ENCODE measurements at places on chromosomes 12 and 14. TPM values are rescaled to one million over a fixed set of nuclear protein-coding genes. Genes with fewer than 3 reads are reported as not detected.

- DNase-seq: peak; percentile 8
Measured at GRCh38 chr14:22391908-22392565, 197.0 kb downstream of the DAD1 start.

Gene HOXC13
- total RNA-seq: not detected

DNA sequence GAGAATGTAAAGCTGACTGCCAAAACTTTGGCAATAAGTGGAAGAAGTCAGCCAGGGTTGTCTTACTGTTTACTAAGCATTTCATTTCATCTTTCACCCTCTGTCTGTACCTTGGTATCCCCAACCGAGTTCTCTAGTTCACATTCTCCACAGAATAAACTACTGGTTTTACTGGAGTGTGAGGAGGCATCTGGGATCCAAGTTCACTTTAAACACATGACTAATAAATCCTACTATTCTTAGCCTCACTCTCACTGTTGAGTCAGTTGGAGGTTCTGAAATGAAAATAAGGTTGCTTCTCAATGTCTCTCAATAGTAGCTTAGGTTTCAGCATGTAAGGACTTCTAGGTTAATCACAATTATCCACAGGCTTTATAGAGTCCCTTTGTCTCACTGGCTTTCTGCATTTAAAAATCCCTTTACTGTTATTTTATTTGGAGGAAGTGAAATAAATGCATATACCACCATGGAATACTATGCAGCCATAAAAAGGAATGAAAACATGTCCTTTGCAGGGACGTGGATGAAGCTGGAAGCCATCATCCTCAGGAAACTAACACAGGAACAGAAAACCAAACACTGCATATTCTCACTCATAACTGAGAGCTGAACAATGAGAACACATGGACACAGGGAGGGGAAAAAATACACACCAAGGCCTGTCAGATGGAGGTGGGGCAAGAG, 95.8 kb downstream of the EPS8 start:
- DNase-seq: no peak

DNA sequence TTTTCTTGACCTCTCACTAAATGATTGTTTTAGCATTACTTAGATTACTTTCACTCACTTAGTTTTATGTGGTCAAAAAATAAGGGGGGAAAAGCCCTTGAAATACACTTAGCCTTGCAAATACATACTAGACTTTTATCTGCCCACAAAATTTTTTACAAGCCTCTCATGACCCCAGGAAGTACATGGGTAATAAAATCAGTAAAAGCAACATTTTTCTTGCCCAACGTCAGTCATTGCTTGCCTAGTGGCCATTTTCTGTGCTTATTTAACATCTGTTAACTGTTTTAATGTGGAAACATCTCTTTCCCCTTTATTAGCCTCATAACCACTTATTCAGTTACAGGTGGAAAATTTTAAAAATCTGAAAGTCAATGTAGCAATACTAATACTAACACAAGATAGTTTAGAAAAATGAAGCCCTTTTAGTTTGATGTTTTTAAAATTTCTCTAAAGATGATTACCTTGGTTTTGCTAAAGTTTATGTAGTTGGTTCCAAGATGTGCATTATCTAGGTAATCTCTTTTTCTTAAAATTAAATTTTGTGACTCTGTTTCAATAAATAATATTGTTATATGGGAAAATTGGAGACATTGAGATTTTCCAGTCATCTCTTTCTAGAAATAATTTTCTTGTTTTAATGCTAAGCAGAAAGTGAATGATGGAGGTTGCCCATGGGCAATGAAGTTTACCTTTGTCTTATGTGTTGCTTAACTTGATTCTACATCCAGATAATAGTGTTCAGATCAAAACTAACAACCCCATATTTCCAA, 175.5 kb downstream of the TMTC2 start:
- no peak for DNase-seq

DNA sequence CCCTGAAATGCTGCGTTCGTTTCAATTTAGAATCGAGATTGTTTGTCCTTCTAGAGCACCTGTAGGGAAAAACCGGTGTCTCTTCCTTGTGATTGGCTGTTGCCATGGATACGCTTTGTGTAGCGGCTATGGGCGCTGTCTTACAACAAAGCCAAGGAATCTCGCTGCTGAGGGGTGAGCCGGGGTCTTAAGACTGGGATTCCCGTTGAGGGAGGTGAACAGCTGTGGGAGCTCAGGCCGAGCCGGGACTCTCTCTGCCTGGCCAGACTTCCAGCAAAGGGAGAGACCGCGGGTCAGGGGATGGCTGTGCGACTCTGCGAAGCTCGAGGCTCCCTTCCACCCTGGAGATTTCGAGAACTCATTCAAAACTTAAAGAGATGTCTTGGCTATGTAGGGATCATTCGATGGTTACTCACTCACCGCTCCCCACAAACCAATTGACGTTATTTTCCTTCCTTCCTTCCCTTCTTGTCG, at the start of the genes LRRIQ1 and TSPAN19:
Gene LRRIQ1 (plus strand): TSS at position 118 of the 474 bp plus-strand sequence. CDS start 1,826 bp downstream, outside the sequence.
Gene TSPAN19 (minus strand): TSS at position 44 of the 474 bp plus-strand sequence. CDS start 6,331 bp downstream, outside the sequence.
- no peak for DNase-seq

DNA sequence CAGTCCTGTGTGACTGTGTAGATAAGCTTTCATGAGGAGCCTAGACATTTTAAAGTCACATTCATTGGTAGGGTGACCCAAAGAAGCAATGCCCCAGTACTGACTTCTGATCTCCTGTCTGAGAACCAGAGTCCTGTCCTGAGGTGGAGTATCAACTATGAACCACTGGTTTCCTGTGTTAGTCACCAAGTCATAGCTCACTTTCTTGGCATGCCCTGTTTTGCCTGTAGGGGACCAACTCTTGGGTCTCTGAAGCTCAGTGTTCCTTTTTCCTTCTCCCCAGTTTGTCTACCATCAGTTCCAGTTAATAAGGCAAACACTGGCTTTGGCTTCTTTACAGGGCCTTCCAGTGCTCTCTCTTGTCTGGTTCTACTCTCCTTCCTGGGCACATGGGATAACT, 97.4 kb downstream of the C12orf75 start:
- DNase-seq: no peak

Gene LALBA
- not detected for total RNA-seq

GRCh38 chr12:64911912-64912311, 87.5 kb downstream of the TBC1D30 start:
- DNase-seq: no peak

Gene FIGNL2
- total RNA-seq: 0.23 TPM

- no peak for DNase-seq
Measured at GRCh38 chr12:29455087-29455486, 42.4 kb downstream of the OVCH1 start.

GRCh38 chr12:2765052-2765451, 29.7 kb upstream of the FKBP4 start:
- no peak for DNase-seq

Gene PIANP
- 0.71 TPM for total RNA-seq

GRCh38 chr12:116797885-116798284, 59.8 kb downstream of the RNFT2 start:
- no peak for DNase-seq

DNA sequence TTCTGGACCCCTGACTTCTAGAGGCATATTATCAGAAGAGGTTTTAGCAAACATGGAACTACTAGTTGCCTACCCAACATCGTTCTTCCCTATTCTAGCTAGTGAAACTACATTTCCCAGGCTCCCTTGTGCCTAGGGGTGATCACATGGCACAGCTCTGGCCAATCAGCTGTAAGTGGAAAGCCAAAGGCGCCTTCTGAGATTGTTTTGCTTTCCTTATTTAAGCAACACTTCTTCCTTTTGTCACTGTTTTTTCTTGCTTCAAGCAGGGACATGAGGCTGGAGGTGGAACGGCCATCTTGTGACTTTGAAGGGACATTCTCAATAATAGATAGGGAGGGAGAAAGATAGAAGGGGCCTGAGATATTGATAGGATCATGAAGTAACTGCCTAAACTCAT, 136.7 kb downstream of the ZNF664 start:
- DNase-seq: no peak

DNA sequence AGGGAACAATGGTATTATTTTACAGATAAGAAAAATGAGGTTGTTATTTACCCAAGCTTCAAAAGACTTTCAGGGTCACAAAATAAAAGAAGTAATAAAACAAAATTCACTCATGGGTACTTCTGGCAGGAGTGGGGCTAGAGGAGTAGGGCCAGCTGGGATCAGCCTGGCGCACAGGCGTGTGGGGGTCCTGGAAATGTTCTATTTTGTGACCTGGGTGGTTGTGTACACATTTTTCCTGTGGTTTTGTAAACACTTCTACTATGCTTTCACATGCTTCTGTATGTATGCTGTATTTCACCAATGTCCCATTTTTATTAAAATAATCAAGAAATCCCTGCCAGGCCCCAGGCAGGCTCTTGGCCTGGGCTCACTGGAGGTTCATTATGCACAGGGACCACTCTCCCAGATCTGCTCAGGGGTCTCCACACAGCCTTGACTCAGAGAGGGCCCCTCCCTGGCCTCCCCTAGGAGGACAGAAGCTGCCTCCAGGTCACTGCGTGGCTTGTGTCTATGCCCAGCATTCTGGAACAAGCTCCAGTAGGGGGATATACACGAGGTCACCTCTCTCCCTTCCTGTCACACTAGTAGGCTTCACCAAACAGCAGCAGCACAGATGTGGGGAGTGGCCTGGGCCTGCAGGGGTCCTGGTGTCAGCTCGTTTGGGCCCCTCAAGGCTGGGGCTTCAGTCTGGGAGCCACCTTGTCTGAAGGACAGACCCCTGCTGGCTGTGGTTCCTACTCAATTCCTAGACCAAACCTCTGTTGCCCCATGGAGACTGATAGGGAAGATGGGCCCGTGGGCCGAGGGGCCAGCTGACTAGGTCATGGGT, 37.8 kb downstream of the ANAPC7 start:
- DNase-seq: no peak

Gene BCDIN3D
- total RNA-seq: 5.8 TPM

DNA sequence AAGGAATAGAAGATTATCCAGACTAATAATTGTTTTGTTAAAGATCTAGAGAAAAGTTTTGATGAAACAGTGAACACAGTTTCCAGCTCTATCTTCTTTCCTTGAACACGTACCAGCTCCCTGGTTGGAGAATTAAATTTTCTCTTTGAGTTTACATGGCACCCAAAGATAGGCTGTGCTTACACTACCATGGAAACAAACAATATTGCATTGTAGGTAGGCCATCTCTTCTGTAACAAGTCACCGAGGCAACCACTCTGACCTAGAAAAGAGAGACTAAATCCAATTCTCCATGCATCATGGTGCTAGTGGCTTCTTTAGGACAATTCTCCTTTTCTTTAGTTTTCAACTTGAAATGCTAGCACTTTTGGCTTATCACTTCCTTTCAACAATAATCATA, 9.9 kb downstream of the BMAL2 start:
- DNase-seq: no peak

- no peak for DNase-seq
Measured at GRCh38 chr14:99517643-99518381, 36.6 kb downstream of the CCNK start.

DNA sequence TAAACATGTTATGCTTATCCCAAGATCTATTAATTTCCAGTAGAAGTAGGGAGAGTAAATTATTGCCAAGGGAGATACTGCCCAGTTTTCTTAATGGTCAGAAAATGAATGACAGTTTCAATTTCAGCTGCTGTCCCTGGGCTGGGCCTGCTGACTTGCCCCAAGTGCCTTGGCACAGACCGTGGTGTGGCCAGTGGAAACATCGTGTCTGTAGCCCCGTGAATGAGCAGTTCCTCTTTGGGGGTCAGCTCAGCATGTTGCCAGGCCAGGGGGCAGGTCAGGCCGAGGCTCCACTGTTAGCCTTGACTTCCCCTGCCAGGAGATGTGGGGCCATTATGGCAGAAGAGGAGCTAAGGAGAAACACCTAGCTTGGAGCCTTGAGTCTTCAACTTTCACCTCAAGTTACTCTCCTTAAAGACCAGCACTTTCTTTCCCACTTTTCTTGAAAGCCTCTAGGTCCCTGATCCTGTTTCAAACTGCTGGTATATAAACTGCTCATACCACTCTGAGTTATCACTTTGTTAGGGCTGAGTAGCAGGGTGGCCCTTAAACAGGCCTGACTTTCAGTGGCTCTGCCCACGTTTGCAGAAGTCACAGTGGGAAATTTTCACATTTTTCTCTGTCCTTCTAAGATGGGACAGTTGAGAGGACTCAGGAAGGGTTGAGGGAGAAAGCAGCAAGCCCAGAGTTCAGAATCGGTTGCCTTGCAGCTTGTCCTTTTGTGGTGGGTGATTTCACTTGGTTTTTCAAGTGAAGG, 73.2 kb downstream of the SUSD6 start:
- DNase-seq: no peak

DNA sequence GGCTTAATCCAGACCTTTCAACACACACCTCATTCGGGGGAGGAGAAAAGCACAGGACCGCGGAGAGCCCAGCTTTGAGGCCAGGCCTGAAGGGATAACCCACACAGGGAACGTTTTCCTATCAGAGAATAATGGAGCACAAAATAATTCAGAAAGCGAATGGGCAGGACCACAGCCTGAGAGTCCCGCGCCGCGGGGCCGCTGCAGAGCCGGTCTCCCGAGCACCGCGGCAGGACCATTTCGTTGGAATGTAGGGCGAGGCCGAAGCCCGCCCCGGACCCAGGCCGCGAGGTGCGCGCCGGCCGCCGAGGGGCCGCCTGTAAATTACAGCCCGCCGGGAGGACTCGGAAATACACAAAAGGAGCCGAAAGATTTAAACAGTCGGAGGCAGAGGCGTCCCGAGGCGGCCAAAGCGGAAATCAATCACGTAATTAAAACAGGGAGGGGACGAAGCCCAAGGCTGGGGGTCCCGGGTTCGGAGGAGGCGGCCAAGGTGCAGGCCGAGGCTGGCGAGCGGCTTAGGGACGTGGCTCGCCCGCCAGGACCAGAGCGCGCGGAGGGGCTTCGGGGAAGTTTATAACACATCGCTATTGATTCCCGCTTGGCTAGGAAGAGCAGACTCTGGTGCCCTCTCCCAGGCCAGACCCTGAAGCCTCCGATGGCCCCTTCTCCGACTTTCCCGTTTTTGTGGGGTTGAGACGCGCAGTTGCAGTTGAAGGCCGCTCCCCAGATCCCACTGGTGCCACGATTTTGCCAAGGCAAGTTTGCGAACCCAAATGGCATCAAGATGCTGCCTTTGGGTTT, 6.3 kb upstream of the HOXC4 start:
- DNase-seq: no peak

Gene NR1H4
- total RNA-seq: not detected

- no peak for DNase-seq
Measured at GRCh38 chr12:690466-690865, 27.2 kb upstream of the NINJ2 start.

DNA sequence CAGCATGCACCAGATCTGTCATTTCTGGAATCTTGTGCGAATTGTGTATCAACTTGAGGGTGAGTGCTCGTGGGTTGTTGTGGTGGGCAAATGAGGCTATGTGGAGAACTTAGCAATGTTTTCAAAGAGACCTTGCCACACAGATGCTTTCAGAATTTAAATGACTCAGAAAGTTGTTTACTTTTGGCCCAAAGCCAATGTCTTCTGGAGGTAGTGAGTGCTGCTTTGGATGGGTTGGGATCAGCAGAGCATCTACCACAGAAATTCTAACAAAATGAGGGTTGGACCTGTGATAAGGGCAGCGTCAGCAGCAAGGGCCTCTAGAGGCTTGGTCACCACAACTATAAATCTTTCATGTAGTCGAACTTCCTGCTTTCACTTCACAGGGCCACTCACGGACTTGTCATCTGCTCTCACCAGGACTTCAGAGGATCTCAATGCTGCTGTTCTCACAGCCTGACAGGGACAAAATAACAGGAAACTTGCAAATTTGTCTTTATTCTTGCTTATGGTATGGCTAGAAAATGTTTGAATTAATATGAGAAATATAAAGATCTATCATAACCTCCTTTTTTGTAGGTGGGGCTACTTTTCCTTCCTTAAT, 111.4 kb downstream of the DACT1 start:
- DNase-seq: no peak

Measured in esophagus muscularis mucosa (tissue), 4 donors.